BJ (cell line): ENCODE measurements at places on chromosomes 16 and 17.

DNA sequence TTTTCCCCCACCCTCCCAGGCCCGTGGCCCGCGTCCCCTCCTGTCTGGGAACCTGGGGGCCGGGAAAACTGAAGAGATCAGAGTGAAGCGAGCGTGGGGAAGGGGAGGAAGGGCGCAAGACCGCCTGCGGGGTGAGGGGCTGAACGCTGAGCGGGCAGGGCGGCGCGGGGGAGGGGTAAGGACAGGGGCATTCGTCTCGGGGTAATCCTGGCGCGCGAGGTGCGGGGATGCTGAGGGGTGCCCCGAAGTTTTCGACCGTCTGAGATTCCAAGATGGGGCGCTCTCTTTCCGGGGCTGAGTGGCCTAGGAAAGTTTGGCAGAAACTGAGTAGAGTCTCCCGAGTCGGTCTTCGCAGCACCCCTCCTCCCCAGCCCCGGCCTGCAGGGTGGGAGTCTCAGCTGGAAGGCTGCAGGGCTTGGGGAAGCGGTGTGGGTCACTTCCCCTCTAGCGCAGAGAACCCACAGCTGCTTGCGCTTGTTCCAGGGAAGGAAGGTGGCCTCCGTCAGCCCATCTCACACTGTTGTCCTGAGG, 555 bp downstream of the TTYH2 start:
- no peak for DNase-seq

GRCh38 chr16:71961066-71962039, 38.8 kb downstream of the PKD1L3 start:
- DNase-seq, result peak; percentile 36

DNA sequence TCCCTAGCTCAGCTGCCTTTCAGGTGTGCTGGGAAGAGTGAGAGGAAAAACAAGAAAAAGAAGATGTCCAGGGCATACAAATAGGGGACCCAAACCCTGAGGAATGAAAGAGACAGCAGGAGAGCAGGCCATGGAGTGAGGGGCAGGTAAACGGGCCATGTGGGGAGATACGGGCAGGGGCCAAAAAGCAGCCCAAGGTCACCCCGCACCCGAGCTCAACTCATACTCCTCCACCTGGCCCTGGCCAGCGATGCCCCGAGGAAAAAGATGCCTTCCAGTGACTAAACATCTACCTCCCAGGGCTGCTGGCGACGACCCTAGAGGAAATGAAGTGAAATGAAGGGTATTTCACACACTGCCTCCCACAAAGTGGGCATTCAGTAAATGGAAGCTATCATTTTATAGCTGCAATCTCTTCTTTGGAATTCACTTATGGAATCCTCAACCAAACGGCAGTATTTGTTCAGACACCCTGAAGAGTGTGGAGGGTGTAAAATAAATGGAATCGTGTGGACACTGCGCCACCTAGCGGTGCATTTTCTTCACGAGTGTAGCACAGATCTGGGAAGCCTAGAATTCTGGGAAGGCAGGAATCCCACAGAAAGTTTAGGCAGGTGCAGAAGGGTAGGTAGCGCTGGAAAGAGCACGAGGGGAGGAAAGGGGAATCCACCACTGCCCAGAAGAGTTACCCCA, 14.9 kb downstream of the ELAC2 start:
- DNase-seq, result no peak

- DNase-seq, result no peak
Measured at GRCh38 chr16:23679274-23679985, 741 bp downstream of the PLK1 start.

- peak; percentile 11 for DNase-seq
Measured at GRCh38 chr16:55943267-55943666, 68.1 kb upstream of the CES5A start.

GRCh38 chr16:12113523-12114345, 137.2 kb downstream of the SNX29 start:
- no peak for DNase-seq

GRCh38 chr17:21043296-21044232, 753 bp upstream of the USP22 start:
- DNase-seq, result peak; percentile 86
